ENCODE measurements at places on chromosomes 1 and 21. TPM values are rescaled to one million over a fixed set of nuclear protein-coding genes. Genes with fewer than 3 reads are reported as not detected.

- no peak overlapping the region for H3K4me3 ChIP-seq
- no peaks in the 10 kb centered on the region for H3K27me3 ChIP-seq
- no peaks in the 10 kb centered on the region for H3K36me3 ChIP-seq
Observed at GRCh38 chr1:104459886-104460285, 710.2 kb downstream of the AMY1C start.

DNA sequence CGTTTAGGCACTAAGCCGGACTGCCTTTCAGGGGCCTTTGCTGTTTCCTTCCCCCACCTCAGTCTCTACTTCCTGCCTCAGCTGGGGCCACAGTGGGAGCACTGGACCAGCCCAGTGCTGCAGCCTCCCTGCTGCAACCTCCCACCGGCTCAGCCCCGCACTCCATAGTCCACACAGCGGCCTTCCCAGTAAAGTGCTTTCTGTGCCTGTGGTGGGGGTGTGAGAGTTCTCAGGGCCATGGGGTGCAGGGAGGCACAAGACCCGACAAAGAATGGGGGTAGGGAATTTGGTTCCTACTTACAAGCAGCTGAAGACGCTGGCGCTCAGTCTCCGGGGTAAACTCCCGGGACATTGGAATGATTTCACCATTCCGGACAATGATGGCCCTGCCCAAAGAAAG is 3.5 kb downstream of the PPM1J start:
- H3K36me3 ChIP-seq = no peaks in the 10 kb centered on the region
- H3K4me1 ChIP-seq = peaks cover 24% of the 10 kb centered on the region
- DNase-seq = no peak
- H3K4me3 ChIP-seq = no peak overlapping the region

DNA sequence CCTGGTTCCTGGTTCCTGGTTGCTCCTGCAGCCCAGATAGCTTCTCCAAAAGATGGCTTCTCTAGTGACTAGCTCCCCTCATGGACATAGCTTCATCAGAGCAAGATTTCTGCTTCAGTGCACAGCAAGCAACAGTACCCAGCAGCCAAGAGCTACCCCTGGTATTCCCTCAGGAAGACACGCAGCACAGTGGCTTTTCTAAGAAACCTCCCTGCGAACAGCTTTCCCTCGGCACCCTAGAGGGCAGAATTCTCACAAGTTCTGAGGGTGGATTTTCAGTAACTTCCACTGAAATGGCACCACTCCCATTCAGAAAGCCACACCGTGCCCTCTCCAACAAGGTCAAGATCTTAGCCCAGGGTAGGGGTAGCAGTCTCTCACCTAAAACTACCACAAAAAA is 128.2 kb downstream of the EIF4G3 start:
- no peaks in the 10 kb centered on the region for H3K27me3 ChIP-seq
- no peak for DNase-seq
- H3K4me3 ChIP-seq = no peak overlapping the region
- H3K4me1 ChIP-seq = no peaks in the 10 kb centered on the region
- no peak overlapping the region for H3K27ac ChIP-seq

- H3K27me3 ChIP-seq = no peaks in the 10 kb centered on the region
- no peak for DNase-seq
- peaks cover 49% of the 10 kb centered on the region for H3K4me1 ChIP-seq
- peaks cover 35% of the 10 kb centered on the region for H3K36me3 ChIP-seq
- H3K27ac ChIP-seq = no peak overlapping the region
Observed at GRCh38 chr1:22080191-22080590, 27.7 kb downstream of the CDC42 start.

DNA sequence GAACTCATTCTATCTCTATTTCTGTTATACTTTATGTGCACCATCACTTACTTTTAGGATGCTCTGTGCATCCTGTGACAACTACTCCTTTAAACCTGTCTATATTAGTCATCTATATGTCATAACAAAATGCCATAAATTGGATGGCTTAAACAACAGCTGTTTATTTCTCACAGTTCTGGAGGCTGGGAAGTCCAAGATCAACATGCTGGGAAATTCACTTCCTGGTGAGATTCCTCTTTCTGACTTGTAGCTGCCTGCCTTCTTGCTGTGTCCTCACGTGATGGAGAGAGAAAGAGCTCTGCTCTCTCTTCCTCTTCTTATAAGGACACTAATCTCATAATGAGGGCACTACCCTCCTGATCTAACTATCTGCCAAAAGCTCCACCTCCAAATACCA is 62.3 kb upstream of the RCOR3 start:
- H3K27me3 ChIP-seq = peaks cover 12% of the 10 kb centered on the region
- H3K4me1 ChIP-seq = no peaks in the 10 kb centered on the region
- no peaks in the 10 kb centered on the region for H3K36me3 ChIP-seq
- H3K4me3 ChIP-seq = no peak overlapping the region
- no peak for DNase-seq
- H3K27ac ChIP-seq = no peak overlapping the region

Gene COL11A1
- not detected for total RNA-seq

Gene TXNIP
- total RNA-seq = 725 TPM

Gene ADGRL4
- total RNA-seq = not detected

Gene FCRL6
- total RNA-seq = 6.0 TPM
